Activated T-cell treated with anti-CD3 and anti-CD28 coated beads, Interleukin-2, amount 50 U/mL, for 24 hours (primary cell): ENCODE measurements at places on chromosomes 11 and 22.

- no peak for DNase-seq
Observed at GRCh38 chr22:49971232-49972162, 10.9 kb downstream of the PIM3 start.

DNA sequence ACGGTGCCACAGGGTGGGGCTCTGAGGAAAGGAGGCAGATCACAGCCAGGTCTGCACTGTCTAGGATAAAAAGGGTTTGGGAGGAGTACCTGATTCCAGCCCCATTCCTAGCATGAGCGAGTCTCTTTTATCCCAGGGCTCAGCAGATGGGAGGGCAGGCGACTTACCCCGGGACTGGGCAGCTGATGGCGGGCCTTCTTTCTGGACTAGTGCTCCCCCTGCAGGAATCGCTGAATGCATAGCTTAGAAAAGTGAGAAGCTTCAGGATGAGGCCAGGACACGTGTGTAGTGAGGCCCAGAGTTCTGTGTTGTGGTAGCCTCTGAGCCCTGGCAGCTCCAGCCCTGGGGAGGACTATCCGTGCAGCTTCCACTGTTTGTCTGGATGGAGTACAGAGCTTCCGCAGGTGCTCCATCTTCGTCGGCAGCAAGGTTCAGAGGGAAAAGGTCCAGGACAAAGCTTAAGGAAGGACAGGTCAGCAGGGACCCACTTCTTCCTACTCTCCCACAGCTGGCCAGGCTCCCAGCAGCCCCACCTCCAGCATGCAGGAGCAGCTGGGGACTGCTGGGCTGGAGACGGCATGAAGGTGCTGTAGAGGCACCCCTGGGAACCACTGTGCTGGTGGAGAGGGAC lies 30.4 kb downstream of the COMMD9 start:
- DNase-seq, result no peak

- no peak for DNase-seq
Observed at GRCh38 chr11:120199613-120200012, 11.2 kb upstream of the OAF start.

GRCh38 chr11:38543311-38543710 lies 1945.3 kb upstream of the RAG2 start:
- DNase-seq, result no peak

GRCh38 chr11:122108192-122108799 lies 7.7 kb downstream of the BLID start:
- no peak for DNase-seq

DNA sequence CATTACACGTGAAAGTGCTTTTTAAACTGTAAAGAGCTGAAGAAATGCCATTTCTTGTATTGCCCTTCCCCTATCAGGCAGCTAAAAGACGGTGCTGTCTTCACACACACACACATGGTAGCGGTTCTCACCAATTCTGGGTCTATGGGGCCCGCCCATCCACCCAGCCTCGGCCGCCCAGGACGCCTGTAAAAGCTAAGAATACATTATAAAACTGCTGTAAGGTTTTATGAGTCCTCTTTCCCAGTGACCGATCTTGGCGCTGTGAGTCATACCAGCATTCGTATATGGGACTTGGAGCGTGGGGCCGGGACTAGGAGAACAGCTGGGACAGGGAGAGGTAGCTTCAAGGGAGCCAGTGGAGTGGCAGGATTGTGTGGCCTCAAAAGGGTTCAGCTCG lies 149.7 kb upstream of the CADM1 start:
- DNase-seq, result no peak

- DNase-seq, result no peak
Observed at GRCh38 chr11:34988294-34989255, 72.2 kb downstream of the PDHX start.

DNA sequence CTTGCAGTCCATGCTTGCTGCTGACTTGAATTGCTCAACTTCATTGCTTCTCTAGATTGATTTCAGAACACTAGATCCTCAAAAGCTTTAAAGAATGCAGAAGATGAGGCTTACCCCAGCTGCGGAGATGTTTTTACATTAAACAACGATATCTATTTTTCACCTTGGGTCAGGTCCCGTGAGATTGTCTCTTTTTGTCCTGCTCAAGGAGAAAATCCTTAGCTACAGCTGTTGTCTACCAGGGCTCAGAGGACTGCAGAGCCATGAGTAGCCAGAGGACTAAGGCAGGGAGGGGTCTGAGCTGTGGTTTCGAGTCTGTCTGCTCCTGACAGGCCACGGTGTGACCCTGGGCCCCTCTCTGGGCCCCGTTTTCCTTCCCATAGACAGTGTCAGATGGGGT lies 51.4 kb downstream of the PKNOX2 start:
- no peak for DNase-seq

DNA sequence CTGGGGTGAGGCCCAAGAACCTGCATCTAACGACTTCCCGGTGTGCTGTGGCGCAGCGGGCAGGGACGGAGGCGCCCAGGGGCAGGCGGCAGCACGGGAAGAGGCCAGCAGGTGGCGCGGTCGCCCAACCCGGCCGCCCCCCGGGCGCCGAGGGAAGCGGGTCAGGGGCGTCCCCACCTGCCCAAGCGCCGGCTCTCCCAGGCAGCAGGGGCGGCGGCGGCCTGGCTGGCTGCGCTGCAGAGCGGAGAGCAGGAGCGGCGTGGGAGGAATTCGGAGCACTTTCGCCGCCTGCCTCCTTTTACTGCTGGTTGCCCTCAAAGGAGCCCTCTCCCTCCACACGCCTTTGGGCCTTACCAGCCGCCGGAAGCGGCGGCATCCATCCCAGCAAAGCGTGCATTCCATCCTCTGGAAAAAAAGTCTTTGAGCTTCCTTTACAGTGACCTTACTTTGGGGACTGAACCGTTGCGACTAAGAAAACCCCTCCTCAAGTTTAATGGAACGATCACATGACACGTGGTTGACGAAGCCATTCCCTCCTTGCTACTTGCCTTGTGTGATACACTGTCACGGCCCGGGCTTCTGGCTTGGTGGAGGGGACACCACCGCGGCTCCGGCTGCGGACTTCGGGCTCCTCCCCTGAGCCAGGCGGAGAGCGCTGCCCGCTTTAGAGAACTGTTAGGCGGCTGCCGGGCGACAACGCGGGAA lies 106.8 kb upstream of the CLMP start:
- DNase-seq, result peak; percentile 86

GRCh38 chr11:48005831-48006270 lies 25.5 kb downstream of the PTPRJ start:
- DNase-seq, result peak; percentile 61
